Activated CD4-positive, alpha-beta T cell treated with anti-CD3 and anti-CD28 coated beads, Interleukin-2, amount 50 U/mL, for 24 hours (primary cell): ENCODE measurements at places on chromosomes 3 and 15.

GRCh38 chr3:65732051-65732935 is 306.4 kb downstream of the MAGI1 start:
- no peak for DNase-seq

- DNase-seq: no peak
Measured at GRCh38 chr3:81245043-81245442, 516.4 kb downstream of the GBE1 start.

DNA sequence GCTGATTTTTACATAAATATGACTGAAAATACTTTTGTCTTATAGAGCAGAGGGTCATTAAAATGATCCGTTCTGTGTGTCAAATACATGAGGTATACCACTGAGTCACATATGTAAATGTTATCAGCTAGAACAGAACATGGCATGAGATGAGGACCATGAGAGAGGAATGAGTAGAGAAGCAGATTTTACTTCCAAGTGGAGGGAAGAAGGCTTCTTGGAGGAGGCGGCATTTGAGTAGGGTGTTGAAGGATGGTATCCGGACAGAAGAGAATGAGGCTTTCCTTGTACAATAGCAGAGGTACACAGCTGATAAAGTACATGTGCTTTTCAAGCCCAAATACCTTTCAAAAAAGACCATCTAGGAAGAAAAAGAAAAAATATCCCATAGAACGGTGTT is 4.8 kb downstream of the LIPC start:
- DNase-seq: no peak

DNA sequence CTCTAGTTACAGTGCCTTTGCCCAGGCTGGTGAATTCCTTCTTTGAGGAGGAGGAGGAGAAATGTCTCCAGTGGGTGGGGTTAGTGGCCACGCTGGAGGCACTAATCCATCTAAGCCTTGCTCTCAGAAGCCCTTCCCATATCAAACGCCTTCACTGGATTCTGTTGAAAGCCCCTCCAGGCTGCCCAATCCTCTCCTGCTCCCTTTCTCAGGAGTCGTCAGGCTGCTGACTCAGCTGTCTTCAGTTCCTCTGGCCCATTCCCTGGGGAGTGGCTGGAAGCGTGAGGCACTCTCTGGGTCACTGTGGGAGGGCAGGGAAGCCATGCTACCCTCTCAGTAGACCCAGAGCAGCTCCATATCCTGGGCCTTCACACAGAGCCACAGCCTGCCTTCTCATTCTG is 2.7 kb downstream of the AP2M1 start:
- no peak for DNase-seq

GRCh38 chr3:10445561-10446175 is 59.7 kb downstream of the ATP2B2 start:
- DNase-seq: no peak

- no peak for DNase-seq
Measured at GRCh38 chr3:28188686-28189085, 52.7 kb upstream of the CMC1 start.

GRCh38 chr3:136708333-136708985 is 43.7 kb downstream of the STAG1 start:
- no peak for DNase-seq
